Activated CD4-positive, alpha-beta T cell treated with anti-CD3 and anti-CD28 coated beads, Interleukin-2, amount 50 U/mL, for 48 hours (primary cell): ENCODE measurements at places on chromosomes 5 and 9.

DNA sequence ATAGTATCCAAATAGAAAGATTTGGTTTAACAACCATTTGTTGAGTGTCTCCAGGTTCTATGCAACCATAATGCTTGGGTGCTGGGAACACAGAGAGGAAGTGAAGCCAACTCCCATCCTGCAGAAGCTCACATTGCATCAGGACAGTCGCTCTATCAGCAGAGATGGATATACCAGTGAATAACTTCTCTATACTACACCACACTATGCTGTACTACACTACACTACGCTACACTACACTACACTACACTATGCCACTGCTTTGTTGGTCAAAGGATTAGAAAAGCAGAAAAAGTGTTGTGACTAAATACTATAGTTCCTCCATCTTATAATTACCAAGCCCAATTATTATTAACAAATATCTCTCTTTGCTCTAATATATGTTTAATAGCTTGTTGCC, 89.2 kb upstream of the PRRC1 start:
- DNase-seq, result no peak

DNA sequence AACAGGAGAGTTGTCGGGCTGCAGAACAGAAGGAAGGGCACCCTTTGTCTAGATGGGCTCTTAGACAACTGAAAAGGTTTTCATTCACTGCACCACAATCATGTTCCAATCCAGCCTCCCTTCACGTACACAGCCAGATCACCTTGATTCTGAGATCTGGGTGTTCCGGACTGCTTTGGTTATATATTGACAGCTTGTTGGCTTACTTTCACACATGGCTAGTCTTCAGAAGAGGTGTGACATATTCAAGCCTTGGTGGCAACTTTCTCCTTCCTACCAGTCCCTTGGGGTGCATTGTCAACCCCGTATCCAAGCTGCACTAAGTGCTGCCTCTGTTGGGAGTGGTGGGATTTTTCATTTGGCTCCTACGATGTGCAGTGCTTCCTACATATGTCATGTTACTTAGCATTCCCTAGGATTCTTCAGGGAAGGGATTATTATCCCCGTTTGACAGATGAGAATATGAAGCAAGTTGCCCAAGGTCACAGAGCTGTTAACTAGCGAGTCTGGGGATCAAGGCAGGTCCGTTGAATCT, 100.6 kb downstream of the LIFR start:
- no peak for DNase-seq

DNA sequence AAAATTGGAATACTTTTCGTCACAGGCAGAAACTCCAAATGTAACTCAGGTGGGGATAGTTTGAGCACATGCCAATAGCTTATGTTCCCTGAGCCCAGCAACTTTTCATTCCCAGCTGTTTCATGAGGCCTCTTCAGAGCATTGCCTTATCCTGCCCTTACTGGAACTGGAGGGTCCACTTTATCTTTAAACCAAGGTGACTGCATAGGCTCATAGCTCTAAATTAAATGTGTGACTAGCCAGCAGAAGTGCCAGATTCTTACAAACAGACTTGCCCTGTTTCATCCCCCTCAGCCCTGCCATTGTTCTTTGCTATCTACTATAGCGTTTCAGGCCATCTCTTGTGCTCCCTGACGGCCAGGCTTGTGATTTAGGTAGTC, 8.1 kb upstream of the LCP2 start:
- no peak for DNase-seq

DNA sequence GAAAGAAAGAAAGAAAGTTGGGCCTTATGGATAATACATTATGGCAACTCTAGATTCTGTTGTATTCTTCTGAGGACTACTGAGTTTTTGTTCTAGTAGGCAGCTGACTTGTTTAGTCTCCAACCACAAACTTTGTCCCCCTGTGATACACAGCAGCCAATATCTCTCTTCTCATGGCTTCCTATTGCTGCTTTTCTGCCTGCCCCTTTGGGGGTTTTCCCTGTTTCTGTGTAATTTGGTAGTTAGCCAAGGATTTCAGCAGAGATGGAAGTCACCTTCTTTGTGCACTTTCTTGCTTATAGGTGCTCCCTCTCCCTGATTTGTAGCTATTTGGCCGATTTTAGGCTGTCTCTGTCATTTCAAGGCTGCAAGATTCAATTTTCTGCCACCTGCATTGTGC, 109.6 kb downstream of the FGF1 start:
- DNase-seq, result no peak

- DNase-seq, result peak; percentile 63
These were observed 7.6 kb downstream of the TTC39B start for GRCh38 chr9:15299374-15299939.

- DNase-seq, result peak; percentile 62
These were observed at the start of gene ADRA1B for GRCh38 chr5:159915904-159916840. ADRA1B (plus strand) TSS chr5:159916482; CDS start chr5:159916906, 424 bp downstream.

DNA sequence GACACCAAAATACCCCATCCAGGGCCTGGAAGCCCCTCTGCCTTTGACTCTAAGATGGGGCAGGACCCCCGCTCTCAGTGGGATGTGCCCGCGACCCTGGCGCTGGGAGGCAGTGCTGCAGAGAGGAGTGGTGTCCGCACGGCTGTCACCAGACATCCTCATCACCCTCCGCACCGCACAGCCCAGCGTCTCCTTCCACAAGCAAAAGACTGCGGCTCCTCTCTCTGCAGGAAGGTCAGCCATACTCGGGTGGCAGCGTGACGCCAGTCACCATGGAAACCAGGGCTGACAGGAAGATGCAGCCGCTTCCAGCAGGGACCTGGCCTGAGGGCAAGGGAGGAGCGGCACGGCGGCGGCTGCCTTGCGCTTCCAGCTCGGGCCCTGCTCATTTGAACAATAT, 17.1 kb upstream of the SLC6A3 start:
- no peak for DNase-seq

GRCh38 chr5:55713871-55714270, 1.7 kb upstream of the SLC38A9 start:
- no peak for DNase-seq

DNA sequence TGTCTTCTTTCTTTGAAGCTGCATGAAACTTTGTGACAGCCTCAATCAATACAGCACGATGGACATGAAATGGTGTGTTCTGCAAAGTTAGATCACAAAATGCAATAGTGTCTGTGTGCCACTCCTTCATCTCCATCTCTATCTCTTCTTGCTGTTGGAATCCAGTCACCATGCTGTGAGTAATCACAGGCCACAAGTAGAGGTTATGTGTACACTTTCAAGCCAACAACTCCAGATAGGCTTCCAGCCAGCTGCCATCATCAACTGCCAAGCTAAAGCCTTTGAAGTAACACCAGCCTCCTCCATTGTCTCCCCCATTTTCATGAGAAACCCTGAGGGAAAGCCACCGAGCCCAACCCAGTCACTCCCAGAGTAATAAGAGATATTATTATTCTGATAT, 360.6 kb downstream of the PTPRD start:
- DNase-seq, result no peak

- DNase-seq, result no peak
These were observed 358.0 kb upstream of the PCSK5 start for GRCh38 chr9:75532233-75533050.

GRCh38 chr9:126524353-126525077, 89.2 kb upstream of the LMX1B start:
- no peak for DNase-seq

DNA sequence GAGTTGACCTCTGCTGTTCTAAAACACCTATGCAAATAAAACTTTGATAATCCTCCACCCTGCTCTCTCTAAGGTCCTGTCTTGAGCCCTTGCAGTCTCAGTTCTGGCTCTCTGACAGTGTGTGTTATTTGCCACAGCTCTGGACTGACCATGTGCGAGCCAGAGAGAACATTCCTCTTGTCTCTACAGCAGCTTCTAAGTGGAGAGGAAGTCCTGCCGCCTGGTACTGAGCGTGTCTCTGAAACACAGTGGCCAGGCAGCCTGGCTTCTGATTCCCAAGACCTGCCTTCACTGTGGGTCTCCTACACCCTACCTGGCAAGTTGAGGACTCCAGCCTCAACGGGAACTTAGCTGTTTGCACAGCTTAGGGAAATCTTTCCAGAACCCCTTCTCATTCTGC, 61.6 kb downstream of the ENTREP1 start:
- DNase-seq, result no peak

DNA sequence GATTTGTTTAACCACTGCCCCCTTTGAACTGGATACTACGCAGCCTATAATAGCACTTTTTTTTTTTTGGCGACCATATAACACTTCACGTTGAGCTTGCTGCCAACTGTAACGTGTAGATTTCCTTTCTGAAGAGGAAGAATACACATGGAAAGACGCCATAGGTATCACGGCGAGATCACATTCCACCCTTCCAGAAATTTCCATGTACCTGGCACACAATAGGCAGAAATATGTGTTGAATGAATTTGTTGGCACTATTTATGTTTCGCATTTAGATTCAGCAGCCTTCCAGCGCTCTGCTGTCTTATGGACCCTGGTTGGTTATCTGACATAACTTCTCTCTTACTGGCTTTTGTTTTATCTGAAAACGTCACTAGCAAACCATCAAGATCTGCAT, 250.3 kb downstream of the SLIT3 start:
- no peak for DNase-seq
